ENCODE measurements at places on chromosomes 16 and 17.

DNA sequence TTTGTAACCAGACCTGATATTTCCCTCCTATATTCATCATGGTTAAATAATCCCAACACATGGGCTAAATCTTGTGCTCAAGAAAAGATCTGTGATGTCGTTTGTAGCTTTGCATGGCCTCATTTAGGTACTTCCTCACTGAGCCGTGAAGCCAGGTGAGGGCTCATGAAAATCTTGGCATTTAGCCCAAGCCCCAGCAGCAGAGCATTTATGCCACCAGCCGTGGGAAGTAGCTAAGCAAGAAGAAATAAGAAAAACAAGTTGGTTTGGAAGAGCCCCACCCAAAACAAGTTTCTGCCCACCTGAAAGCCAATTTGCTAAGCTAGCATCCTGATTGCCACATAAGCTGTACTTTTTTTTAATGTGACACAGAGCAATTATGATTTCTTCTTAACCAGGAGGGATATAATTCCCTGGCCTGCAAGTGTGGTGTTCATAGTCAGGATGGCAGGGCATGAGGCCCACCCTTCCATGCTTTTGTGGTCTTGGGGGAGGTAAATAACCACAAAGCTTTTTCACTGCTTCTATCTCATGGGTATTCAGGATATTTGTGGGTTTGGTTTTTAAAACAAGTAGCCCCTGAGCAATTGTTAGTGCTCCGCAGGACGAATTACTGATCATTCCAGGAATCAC is 10.5 kb downstream of the TMIGD1 start:
- DNase-seq = no peak

GRCh38 chr16:84294531-84295142 is at the start of gene WFDC1:
Gene WFDC1, plus strand, starts transcription at chr16:84294878. Its CDS starts 94 bp downstream, at chr16:84294972.
- DNase-seq = no peak

- no peak for DNase-seq
Measured at GRCh38 chr17:82193520-82194220, 19.0 kb downstream of the CCDC57 start.

DNA sequence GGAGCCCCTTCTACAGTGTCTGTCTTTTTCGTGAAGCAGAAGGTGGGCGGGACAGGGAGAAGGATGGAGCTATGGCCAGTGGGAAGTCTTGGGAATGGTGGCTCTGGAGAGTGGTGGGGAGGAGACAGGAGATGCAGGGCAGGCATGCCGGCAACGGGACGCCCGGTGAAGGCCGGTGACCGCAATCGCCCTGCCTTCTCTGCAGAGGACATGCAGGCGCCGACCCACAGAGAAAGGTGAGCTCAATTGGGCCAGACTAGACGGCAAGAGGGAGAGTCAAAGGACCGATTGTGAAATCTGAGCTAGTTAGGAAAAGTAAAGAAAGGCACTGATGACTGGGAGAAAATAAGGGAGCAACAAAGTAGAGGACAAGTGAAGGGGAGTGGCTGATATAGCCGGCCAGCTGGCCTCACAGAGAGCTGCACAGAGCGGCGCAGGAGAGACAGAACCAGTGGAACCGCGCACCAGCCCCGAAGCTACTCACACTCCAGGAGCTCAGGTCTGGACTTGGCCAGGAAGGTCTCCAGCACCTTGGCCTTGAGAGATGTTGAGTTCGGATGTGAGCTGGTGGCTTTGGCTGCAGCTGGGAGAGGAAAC is 18.9 kb downstream of the TRIM25 start:
- no peak for DNase-seq

GRCh38 chr16:85750827-85751697 is at the start of gene C16orf74:
Gene C16orf74, minus strand, starts transcription at chr16:85751096. Its CDS starts 15,879 bp downstream, at chr16:85735217.
- DNase-seq = peak; percentile 80

DNA sequence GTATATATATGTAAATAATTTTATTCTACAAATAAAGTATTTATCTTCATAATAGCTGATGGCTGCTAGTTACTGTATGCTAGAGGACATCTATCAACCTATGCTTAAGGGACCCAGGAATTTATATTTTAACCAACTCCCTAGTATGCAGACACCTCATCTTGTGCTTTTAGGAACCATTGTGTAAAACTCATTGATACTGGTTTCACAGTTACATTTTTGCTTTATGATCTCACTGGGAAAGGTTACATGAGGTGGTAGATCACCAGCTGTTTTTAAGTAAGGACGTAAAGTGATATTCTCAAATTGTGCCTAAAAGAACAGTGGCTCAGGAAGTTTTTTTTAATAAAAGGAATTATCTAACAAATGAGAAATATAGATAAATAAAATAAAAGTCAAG is 56.4 kb downstream of the VMP1 start:
- no peak for DNase-seq

DNA sequence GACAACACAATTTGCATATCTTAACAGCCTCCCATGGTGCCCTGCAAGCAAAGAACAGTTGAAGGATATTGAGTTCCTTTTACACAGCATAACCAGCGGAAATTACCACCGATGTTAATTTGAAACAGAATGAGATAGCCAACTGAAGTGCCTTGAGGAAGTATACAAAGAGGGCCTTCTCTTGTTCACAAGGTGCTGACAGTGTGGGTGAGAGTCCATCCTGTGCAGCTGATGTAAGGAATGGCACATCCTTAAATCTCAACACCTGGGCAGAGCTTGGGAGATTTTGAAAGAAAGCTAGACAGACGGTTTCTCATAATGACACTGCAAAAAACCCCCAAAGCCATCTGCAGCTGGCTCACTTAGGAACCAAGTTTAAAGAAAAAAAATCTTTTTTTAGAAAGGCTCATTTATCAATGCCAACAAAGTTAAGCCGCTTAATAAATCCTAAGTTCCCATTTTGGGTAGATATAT is 818.6 kb downstream of the KCNJ2 start:
- no peak for DNase-seq

DNA sequence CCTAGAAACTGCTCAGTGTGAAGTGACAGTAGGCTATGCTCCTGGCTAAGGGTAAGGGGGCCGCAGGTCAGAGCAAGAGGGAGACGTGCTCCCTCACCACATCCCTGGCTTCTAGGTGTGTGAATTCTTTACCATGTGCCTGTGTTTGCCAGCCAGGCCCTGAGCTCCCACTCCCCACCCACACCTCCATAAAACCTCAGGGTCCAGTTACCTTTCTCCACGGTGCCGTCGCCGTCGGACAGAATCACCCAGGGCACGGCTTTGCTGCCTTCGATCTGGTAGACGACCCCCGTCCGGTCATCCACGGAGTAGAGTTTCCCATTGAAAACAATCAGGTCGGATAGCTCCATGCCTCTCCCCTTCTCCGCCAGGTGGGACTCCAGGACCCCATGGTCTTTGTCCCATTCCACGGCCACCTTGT is 12.8 kb downstream of the CANT1 start:
- no peak for DNase-seq

GRCh38 chr16:70162041-70162451 is 11.5 kb upstream of the CLEC18C start:
- DNase-seq = peak; percentile 5

GRCh38 chr16:79402356-79402755 is 198.2 kb downstream of the MAF start:
- DNase-seq = no peak

DNA sequence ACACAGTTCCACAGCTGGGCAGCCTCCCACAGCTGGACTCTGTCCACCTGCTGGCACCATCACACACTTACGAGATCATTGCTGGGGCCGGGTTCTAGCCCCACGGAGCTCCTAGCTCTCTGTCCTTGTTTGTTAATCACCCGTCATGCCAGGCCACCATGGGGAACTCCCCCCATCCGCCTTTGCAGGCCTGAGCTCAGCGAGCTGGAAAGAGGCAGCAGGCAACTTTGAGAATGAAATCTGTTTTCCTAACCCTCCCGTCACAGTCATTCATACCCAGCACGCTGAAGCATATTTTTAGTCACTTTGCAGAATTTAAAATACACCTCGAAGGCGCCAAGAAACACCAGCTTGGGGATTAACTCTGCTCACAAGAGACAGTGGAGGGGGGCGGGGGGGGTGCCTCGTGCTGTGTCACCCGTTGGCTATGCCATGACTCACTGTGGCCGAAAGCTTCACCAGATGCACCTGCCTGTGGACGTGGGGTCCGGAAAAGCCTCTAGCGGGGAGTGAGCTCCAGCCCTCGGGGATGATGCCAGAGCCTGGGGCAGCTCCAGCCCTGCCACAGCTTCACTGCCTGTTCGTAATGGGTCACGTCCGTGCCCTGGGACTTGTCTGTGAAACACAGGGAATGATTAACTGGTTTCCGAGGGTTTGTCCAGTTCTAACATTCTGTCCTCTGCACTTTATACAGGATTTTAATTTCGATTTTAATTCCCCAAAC is 1.4 kb upstream of the SPNS2 start:
- no peak for DNase-seq

- no peak for DNase-seq
Measured at GRCh38 chr17:8072341-8072728, 15.2 kb downstream of the ALOX12B start.
